ENCODE measurements at places on chromosomes 13 and 19.

GRCh38 chr13:31195616-31196015, 4.2 kb upstream of the B3GLCT start:
- DNase-seq = no peak

DNA sequence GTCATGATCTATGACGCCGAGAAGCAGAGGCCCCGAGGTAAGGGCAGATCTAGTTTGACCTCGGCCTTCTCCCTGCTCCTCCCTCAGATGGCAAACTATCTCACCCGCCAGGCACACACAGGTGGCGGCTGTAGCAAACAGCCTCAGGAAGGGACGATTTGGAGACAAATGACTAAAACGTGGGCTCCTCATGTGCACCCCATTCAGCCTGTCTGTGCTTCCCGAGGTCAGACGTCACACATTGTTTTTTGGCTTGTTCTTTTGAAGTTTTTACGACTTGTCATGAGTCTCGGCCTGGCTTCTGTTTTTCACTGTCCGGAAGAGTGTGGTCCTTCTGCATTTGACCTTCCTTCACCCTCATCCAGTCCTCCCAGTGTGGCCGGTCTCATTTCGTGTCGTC, 15.0 kb downstream of the DAZAP1 start:
- DNase-seq = no peak

DNA sequence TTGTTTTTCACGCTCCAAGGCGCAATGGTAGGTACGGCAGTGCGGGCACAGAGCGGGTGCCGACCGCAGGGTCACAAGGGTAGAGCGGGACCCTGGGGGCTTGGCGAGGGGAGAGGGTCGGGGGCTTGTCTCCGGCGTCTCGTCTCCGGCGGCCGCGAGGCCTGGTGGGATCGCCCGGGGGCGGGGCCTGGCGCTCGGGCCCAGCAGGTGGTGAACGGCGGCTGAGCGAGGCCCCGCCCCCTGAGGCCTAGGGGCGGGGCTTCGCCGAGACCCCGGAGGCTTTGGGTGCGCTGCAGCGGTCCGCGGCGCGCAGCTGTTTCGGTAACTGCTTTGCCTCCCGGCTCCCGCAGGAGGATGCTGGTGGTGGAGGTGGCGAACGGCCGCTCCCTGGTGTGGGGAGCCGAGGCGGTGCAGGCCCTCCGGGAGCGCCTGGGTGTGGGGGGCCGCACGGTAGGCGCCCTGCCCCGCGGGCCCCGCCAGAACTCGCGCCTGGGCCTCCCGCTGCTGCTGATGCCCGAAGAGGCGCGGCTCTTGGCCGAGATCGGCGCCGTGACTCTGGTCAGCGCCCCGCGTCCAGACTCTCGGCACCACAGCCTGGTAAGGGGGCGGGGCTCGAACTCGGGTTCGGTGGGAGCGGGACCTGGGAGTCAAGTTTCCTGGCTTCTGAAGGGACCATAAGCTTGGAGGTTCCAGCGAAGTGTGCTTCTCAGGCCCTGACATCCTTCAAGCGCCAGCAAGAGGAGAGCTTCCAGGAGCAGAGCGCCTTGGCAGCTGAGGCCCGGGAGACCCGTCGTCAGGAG, at the start of gene TSEN34:
TSS of gene TSEN34 (plus strand) at position 298 of the 800 bp plus-strand sequence. CDS start at position 355, 57 bp downstream.
- DNase-seq = no peak

DNA sequence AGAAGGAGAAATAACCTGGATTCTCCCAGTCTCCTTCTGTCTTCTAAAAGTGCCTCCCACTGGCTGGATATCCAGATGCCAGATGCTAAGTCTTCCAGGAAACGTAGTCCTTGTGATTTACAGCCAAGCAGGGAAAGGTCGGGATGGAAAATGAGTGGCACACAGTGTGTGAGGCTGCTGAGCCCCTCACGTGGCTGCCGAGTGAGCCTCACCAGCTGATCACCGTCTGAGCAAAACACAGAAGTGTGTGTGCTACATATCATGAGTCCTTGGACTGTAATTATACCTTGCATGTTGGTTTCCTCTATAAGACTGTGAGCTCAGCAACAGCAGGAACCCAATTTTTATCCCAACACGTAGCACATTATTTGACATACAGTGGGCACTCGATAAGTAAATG, 15.1 kb downstream of the LHFPL6 start:
- DNase-seq = no peak

- no peak for DNase-seq
These were observed 631.7 kb upstream of the SGCG start for GRCh38 chr13:22549126-22549525.

GRCh38 chr13:29453617-29454011, 141.9 kb downstream of the SLC7A1 start:
- no peak for DNase-seq

GRCh38 chr19:49654581-49654980, 11.1 kb downstream of the IRF3 start:
- no peak for DNase-seq

DNA sequence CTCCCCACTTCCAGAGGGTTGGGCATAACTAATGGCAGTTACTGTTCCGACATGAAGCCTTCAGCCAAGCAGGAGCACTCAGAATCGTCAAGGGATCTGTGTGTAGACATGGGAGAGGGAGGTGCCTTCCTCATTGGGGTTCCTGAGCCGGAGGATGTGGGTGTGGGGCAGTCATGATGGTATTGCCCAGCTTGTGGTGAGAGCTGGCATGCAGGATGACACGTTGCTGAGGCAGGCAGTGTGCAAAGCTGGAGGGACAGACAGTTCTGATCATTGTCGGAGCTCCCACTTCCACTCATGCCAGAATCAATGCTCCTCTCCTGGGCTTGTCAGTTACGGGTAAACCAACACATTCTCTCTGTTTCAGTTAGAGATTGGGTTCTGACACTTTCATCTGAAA, 83.9 kb upstream of the TSC22D1 start:
- no peak for DNase-seq

DNA sequence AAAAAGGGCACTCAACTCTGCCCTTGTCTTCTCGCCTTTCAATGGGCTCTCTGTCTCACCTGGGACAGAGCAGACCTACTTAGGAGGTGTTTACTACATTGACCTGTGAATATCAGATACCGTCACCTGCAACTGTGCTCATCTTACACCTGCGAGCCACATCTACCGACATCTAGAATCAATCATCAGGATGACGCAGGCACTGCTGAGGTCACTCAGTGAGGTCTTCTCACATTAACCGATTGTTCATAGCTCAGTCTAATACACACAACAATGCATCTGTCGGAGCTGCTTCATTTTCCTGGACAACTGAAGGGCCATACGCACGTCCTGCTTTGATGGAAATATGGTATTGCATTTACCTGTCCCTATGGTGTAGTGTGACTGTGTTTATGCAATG, 211.9 kb downstream of the FGF9 start:
- DNase-seq = no peak

DNA sequence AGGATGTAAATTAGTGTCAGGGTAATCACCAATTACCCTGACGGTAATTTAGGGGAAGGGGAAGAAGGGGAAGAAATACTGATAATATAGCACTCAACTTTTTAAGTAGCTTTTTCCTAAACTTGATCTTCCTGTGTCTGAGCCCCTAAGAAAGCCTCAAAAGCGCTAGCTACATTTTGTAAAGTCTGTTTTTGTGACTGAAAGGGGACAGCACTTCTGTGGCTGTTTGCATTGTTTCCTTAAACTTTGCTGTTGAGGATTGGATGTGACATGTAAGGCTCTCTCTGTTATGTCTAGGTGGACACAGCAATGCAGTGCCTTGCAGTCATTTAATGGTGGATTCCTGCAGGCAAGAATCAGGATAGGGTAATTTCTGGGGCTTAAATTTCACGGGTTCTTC, 42.8 kb downstream of the SPATA13 start:
- no peak for DNase-seq
